ENCODE measurements at places on chromosomes 11 and 22.

- no peak for DNase-seq
These were observed 4.2 kb downstream of the PHLDA2 start for GRCh38 chr11:2924821-2925675.

DNA sequence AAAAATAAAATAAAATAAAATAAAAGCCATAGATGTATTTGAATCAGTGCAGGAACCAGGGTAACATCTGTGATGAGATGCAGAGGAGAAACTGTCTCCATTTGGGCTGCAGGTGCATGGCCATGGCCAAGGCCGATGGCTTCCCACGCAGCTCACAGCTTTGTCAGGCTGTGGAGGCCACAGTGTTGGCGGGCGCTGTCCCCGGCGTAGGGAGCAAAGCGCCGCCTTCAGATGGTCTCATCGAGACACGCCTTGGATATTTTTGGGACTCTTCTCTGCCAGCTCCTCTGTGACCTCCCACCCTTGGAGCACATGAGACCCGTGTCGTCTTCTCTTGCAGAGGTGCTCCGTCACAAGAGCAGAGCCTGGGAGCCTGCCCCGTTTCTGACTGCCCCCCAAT is 38.6 kb downstream of the MUC6 start:
- DNase-seq, result no peak

DNA sequence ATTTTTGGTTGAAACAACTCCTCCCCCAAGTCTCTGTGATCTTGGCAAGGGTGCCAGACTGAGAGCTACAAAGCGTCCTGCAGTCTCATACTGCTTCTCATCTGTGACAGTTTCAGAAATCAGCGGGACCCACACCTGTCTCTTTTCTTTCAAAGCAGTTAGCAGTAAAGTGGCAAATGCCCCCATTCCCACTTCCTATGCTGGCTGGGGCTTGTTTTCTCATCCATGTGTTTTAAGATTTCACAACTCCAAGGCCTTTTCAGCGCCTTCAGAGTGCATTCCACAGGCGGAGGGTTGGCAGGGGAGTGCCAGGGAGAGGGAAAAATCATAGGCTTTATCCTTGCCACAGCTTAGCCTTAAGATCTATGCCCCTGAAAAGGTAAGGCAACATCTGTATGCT is 493.5 kb downstream of the OPCML start:
- no peak for DNase-seq

- DNase-seq, result no peak
These were observed 4.7 kb downstream of the SAC3D1 start for GRCh38 chr11:65045728-65046127.

GRCh38 chr11:17003426-17003825 is 10.8 kb downstream of the PLEKHA7 start:
- no peak for DNase-seq

DNA sequence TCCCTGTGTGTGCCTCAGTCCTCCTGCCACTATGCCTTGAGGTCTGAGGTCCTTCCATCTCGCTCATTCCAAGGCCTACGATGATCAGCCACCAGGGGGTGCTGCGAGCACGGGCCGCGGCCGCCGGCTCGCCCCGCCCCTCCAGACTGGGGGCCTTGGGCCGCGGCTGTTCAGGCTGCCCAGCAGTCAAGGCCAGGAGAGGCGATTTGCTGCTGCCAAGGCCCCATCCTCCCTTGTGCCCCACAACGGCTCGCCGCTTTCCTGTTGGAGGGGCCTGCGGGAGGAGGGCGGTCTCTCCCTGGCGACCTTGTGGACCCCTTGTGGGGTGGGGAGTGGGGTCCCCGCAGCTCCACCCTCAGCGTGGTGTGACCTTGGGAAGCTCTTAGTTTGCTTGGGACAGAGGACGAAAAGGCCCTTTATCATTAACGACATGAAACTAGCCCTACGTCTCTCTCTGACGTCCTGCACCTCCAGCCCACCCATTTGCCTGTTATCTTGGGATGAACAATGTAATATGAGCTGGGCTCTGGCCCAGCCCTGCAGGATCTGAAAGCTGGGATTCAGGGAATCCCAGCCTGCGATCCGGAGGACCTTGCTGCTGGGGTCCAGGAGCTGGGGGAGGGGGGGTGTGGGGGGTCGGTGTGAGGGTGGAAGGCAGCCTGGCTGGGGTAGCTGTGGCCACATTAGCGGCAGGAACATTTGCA is 5.3 kb upstream of the GALR3 start:
- DNase-seq, result peak; percentile 94

DNA sequence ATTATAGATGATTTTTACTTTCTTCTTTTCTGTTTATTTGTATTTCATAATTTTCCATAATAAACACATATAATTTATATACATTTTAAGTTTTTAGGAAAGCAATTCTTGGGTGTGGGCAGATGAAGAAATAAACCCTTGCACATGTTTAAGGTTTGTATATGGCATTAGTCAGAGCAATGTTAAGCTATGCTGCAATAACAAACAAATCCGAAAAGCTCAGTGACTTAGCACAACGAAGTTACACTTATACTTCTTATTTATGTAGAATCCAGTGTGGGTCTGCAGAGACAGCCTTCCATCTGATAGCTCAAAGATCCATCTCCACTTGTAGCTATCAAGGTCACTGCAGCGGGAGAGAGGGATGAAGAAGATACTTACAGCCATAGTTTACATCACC is 68.5 kb upstream of the BARX2 start:
- no peak for DNase-seq

DNA sequence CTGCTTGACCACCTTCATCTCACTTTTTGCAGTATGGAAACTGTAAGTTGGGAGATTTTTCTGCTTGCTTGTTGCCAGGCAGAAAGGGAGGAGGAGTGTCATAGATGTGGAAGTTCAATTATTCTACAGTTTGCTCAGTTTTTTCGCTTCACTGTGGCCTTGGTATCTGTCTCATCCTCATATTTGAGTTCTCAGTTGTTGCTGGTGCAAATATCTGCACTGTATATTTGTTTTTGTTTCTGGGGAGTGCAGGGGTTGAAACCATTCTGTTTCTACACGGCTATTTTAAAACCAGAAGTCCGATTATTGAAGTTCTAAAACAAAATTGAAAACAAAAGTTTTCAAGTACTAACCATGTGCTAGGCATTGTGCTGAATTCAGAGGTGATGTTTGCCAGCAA is 153.4 kb downstream of the JRKL start:
- no peak for DNase-seq

GRCh38 chr11:9703280-9703679 is 39.4 kb downstream of the SWAP70 start:
- no peak for DNase-seq

DNA sequence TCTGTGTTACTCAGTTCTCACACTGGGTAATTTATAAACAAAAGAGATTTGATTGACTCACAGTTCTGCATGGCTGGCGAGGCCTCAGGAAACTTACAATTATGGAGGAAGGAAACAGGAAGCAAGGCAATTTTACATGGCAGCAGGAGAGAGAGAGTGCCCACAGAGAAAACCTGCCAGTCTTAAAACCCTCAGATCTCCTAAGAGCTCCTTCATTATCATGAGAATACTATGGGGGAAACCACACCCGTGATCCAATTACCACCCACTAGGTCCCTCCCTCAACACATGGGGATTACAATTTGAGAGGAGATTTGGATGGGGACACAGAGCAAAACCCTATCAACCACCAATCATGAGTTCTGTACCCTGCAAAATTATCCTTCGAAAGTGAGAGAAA is 1180.8 kb downstream of the JRKL start:
- DNase-seq, result no peak

DNA sequence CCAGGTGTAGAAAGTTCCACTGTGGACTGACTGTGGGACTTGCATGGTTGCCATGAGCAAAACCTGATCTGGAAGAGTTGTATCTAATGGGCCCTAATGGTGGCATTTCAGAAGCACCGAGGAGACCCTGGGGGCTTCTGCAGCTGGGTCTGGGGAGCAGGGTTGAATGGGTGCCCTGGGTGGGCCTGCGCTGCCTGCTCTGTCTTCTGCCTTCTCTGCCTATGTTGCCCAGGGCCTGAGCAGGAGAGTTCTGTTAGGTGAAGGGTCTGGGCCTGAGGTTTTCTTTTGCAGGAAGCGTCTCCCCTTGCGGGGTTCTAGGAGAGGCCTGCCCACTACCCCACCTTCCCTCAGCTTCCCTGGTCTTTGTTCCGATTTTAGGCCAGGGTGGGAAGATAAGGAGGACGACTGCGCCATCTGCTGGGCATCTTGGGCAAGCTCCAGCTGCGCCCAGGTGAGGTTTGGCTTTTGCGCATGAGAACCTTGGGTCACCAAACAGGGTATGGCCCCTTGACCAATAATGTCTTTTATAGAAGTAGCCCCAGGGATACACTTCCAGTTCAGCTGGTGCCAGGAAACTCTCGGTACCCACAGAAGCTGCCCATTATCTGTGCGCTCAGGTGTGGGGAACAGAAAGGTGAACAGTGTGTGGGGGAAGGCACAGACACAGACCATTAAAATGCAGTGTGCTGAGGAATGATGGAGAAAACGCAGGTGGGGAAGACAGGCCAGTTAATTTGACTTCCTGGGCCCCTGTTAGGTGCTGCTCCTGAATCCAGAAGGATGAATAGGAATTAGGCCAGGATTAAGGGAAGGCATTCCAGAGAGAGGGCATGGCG is 23.2 kb downstream of the COMMD9 start:
- peak; percentile 80 for DNase-seq

DNA sequence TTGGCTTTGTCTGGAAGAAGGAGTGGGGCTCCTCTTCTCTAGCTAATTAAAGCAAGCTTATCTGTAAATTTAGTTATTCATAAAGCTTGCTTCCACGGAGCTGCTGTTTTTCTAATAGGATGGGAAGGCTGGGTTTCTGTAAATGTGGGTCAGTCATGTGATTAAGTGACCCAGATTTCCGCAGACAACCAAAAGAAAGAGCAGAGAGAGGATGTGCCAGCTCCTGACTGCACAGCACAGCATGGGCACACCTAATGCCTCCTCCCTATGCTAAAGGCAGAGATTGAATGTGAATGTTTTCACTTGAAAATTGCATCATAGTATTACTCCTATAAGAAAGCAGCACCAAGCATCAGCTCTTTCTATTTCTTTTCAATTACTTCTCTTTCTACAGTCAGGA is 160.2 kb downstream of the FAT3 start:
- no peak for DNase-seq

DNA sequence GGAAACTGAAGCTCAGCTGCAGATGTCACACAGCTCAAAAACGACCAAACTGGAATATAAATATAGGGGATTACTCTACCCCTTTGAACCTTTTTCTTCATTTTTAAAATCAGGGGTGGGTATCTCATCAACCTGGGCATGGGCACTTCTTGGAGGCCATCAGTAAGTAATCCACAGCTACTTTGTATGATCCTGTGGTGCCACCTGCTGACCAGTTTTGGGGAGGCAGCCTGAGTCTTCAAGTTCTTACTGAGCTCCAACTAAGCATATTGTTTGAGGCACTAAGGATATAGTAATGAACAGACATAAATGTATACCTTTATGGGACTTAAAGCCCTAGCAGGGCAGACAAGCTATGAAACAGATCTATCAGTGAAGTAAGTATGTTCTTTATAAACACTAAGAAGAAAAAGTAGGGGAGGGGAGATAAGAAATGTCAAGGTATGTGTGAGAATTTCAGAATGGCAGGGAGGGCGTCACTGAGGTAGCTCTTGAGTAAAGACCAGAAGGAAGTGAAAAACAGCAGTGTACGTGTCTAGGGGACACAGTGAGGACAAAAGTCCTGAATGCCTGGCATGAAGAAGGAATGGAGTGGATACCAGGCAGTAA is 18.4 kb downstream of the TUB start:
- peak; percentile 87 for DNase-seq

DNA sequence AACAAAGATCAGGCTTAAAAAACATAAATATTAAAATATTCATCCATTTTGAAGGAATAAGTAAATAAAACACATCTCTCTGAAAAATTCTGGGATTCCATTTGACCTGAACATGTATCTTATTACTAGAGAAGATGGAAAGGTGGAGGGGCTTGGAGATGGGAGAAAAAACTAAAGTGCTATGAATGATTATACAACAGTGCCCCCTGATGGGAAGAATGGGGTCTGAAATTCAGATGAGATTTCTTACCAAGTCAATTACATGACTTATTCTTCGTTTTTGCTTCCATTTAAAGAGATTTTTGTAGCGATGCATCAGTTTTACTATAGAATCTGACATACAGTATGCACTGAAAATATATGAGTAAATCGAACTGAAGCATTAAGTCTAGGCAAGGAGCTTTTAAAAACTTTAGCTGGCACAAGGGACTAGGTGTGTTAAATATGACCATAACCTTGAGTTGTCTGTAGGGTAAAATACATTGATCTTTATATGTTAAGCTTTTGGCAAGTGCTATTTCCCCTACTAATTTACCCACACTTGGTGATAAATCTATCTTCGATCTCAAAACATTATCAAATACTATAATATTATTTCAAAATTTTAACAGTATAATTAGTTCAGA is 718.8 kb downstream of the CNTN5 start:
- DNase-seq, result no peak

GRCh38 chr11:110908401-110909105 is 196.3 kb upstream of the ARHGAP20 start:
- no peak for DNase-seq

- no peak for DNase-seq
These were observed 240.0 kb upstream of the LARGE1 start for GRCh38 chr22:34160141-34160783.

DNA sequence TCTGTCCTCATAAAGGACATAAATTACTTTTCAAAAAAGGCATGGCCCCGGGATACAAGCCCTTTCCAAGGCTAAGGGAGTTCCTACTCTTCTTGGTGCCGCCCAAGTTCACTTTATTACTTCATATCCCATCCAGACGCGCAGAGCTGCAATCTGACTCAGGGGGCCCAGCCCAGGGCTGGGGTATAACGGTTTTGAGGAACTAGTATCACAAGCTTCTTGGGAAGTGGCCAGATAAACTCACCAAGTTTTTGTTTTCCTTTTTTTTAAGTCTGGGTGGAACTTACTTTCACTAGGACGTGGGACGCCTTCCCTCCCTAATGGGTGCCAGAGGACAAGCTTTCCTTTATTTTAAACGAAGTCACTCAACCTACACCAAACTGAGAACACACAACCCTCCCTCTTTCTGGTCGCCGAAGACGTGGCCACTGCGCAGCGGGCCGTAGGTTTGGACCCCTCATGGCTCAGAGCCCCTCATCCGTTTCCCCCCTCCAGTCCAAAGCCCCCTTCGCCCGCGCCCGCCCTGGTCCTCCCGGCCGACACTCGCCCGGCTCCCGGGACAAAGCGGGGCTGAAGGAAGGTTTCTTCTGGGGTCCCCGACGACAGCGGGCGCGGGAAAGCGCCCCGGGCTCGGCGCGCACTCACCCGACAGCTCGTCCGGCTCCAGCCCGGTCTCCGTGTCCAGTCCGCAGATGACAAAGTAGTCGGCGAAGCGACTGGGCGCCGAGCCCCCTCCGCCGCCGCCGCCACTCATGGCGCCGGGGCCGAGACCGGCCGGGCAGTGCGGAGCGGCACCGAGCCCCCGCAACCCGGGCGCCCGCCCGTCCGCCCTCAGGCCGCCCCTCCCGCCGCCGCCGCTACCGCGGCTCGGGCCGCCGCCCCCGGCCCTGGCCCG is 587 bp downstream of the DENND5A start:
- DNase-seq, result peak; percentile 65

GRCh38 chr11:117837791-117838190 is 13.2 kb upstream of the FXYD2 start:
- DNase-seq, result peak; percentile 20

- DNase-seq, result no peak
These were observed 28.7 kb downstream of the DRD4 start for GRCh38 chr11:665704-666281.

All from stimulated activated CD8-positive, alpha-beta memory T cell treated with anti-CD3 and anti-CD28 coated beads, Interleukin-4, amount 100 ng/mL, for 48 hours (primary cell).